Cortex of kidney (tissue), 1 donor: ENCODE measurements at places on chromosomes 2 and 18.
A peak's percentile ranks its signal among the peaks of the same experiment; 100 is the strongest.

DNA sequence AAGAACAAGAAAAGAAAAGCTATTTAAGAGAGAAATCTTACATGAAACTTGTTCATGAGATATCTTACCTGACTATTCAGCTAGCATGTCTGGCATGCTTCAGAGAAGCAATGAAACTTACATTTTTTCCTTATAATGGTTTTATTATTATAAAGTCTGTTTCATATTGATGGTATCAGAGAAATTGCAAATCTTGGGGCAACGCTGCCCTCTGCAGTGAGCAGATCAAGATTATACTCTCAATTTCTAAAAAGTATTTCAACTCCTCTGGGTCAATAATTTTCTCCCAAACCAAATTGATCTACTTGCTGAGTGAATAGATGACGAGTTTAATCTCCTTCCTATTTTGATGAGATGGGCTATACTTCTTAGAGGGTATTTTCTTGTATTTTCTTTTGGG lies 235.6 kb downstream of the NUP35 start:
- DNase-seq = no peak

- DNase-seq = no peak
These were observed 540.7 kb upstream of the NETO1 start for GRCh38 chr18:73408469-73408868.

DNA sequence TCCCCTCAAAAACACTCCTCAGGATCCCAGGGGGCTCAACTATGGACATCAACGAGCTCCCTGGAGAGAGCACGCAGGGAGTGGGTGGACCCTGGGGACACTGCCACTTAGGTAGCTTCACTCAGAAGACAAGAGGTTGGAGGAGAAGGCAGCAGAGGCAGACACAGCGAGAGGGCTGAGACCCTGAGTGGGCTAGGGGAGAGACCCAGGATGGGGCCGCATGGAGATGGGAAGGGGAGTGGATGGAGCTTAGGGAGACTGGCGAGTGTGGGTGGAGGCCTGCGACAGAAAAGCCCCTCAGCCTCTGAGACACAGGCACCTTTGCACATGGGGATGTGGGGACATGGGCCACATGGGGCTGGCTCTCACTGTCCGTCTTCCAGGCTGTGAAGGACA lies 70.9 kb downstream of the ASB1 start:
- DNase-seq = no peak

- no peak for DNase-seq
These were observed 3.0 kb upstream of the PXDN start for GRCh38 chr2:1747065-1747941.

- DNase-seq = no peak
These were observed 11.2 kb downstream of the RHBDD1 start for GRCh38 chr2:226847090-226847489.

- DNase-seq = no peak
These were observed 86.0 kb downstream of the RHOB start for GRCh38 chr2:20532634-20533437.

DNA sequence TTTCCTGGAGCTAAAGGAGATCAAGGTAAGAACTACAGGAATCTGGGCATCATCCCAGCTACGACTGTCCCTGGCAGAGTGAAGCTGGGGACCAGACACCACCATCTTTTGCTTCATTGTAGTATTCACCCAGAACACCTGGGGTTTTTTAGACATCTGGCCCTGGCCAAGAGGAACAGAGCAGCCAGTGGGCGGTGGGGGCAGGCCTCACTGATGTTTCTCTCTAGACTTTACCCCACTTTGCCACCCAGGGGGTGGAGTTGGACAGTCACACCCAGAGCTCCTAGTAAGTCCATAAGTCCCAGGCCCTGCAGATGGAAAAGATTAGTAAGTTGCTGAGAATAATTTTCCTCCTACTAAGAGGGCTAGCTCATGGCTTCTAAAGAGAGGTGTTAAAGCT lies 39.6 kb downstream of the MARCO start:
- DNase-seq = no peak

GRCh38 chr2:220057916-220058315 lies 430.5 kb downstream of the SLC4A3 start:
- no peak for DNase-seq

DNA sequence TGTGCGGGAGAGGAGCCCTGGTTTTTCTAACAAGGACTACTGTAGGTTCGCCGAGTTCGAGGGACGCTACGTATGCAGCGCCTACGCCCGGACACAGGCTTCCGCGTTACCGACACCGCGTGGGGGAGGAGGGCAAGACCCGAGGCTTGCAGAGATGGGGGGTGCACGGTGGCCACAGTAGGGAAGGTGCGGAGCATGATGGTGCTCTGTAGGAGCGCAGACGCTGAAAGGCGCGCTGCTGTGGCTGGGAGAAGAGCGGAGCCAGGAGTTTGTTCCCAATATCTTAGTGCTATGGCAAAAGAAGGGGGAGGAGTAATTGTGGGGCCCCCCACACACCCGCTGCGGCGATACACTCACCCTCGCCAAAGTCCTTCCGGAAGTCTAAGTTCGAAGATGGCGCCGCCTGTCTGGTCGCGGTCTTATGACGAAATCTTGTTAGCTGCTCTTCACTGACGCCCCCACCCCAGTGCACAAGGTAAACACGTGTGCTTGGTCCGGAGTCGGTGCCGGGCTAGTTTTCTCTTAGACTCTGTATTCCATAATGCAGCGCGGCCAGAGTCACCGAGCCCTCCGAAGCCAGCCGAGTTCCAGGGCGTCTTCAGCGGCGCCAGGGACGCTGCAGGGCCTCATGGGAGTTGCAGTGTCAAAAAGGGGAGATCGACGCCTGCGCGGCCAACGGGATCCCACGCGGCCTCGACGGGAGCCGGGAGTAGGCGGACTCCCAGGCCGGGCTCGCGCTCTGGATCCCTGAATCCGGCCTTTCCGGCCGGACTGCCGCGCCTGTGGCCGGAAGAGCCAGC lies at the start of gene GTF3C2:
GTF3C2 (minus strand) TSS at position 383 of the 800 bp plus-strand sequence. CDS start 13,210 bp downstream, outside the sequence.
- DNase-seq = peak; percentile 49

- no peak for DNase-seq
These were observed 30.7 kb downstream of the PTRHD1 start for GRCh38 chr2:24762518-24762917.

DNA sequence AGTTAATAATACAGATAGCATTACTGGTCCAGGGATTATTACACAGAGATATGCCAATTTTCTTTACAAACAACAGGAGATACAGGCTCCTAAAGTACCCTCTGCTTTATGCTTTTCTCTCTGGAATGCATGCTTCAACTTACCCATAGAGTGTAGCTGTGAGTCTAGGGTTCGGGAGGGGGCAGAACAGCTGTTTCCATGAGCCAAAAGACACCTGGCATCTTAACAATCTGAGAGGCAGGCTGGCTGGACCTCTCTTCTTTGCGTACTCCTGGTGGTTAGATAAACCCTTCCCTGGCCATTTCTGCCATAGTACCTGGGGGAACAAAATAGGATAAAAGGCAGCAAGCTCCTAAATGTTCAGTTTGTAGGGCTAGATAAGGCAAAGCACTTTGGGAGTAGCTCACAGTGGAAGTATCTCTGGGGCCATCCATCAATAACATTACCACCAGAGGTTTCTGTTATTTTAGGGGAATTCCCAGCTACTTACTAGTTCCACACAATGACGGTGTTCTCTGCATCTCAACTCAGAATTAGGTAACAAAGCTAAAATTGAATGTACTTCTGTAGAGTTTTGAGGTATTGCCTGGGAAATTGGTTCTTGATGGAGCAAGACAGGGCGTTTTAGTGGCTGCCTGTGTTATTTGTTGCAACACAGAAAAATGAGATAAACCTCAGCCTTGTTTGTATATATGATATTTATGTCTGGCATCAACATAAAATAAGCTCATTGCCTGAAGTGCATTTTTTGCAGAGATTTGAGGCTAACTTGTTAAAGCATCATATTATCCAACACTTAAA lies 6.2 kb upstream of the CCDC85A start:
- no peak for DNase-seq

DNA sequence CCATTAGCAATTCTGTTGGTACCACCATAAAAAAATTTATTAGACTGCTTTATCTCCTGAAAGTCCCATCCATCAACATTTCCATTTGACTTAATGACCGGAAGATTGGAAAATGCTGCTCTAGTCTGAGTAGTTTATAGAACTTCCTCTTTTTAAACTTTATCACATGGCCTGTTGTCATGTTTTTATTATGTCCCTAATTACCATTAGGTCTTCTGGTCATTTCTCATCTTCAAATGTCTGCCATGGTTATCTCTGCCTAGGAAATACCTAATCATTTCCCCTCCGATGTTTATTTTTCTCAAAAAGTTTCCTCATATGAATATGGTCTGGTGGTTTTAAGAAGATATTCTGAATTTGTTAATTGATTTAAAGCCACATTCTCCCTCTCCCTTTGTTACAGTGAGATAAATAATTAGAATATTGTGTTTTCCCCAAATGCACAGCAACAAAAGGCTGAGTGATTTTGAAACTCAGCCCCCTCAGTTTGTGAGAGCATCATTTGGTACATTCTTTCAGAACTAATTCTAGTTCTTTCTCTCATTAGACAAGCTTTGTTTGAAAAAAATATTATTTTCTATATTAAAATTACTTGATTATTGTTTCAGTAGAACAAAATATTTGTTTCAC lies 317.1 kb upstream of the ST6GAL2 start:
- DNase-seq = no peak

DNA sequence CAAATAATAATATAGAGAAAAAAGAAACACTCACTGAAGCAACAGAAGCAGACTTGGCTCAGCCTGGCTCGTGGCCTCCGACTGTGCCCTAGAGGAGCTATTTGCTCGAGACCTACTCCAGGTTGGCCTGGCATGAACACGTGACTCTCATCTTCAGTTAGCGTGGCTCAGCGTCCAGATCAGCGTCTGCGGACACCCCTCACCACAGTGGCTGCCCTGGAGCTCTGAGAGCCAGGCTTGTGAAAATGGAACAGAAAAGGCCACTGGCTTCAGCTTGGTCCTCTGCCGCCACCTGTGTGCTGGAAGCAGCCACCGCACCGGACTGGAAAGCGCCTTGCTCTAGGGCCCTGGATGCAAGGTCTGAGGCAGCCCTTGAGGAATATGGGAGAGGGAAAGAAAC lies 1184.0 kb upstream of the GYPC start:
- no peak for DNase-seq

DNA sequence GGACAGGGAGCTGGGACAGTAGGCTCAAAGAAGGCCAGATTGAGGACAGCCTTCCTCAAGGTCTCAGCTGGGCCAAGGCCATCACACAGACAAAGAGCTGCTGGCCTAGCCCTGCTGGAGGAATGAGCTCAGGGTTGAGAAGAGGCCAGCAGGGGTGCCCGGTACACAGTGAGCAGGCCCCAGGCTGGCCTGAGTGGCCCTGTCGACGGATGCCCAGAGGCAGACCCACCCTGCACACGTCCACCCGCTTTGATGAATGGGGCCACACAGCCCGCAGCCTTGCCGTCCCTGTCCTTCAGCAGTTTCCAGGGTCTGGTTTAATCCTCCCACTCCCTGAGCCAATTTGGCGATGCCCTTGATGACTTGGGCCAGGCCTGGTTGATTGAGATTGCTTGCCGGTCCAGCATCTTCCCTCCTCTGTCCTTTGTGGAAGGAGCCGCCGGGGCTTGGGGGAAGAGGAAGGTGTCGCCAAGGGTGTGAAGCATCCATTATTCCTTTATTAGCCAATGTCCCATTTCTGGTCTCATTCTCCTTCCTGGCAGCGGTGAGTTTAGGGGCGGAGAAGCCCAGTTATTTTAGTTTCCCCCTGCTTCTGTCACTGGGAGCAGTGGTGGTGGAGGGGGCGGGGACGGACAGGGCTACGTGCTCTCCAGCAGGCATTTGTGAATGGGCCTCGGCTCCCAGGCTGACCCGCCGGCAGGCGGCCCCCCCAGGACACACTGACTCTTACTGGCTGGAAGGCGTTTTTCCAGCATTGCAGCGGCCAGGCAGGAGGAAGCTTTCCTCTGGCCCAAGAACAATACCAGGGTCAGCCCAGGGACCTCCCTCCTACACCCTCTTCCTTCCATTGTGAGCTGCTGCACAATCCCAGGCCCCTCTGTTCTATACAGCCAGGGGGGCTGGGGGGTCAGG lies 141.8 kb downstream of the CTIF start:
- DNase-seq = no peak

DNA sequence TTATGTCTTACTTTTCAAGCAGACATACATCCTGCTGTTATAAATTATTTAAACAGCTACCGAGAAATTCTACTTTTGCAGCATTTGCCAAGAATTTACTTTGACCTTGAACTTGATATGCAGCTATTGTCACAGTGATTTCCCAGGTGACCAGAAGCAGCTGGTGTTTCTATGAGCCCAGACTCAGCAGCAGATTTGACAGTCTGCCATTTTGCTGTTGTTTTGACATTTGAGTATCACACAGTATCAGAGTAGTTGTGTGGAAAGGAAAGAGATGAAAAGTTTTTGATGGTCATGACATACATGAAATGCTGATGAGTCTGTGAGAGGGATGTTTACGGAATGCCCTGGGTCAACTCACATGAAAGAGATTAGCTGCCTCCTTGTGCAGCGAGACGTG lies 6.6 kb upstream of the CCDC195 start:
- DNase-seq = no peak

DNA sequence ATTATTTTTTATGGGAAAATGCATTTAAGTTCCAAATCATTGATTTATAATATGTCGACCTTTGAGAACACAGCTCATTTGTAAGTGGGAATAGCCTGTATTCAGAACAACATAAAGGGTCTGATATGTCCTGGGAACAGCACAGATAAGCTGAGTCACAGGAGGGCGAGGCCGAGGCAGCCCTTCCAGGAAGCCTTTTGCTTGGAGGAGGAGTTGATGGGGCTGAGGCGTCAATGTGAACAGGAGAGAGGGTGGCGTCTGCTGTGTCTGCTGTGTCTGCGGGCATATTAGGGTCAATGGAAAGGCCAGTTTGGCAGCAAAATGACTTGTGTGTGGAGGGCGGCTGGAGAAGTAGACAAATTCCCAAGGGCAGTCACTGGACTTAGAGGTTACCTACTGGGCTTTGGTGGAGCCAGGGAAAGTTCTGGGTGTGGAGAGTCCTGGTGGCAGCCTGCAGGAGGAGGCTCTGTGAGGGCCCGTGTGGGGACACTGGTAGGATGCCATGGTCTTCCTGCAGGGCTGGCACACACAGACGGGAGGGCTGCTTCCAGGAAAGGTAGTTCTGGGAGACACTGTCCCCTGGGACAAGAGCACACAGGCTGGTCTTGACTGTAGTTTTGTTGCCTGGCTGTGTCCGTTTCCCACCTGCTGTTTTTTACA lies 128.1 kb downstream of the GLI2 start:
- DNase-seq = no peak

- no peak for DNase-seq
These were observed 102.3 kb upstream of the SMAD7 start for GRCh38 chr18:49052891-49053644.

GRCh38 chr2:163456953-163457743 lies 278.7 kb downstream of the FIGN start:
- DNase-seq = no peak

GRCh38 chr18:59085797-59086196 lies 53.9 kb upstream of the SEC11C start:
- DNase-seq = no peak
